CD8-positive, alpha-beta memory T cell (primary cell): ENCODE measurements at places on chromosomes 11 and 22.
A peak's percentile ranks its signal among the peaks of the same experiment; 100 is the strongest.

DNA sequence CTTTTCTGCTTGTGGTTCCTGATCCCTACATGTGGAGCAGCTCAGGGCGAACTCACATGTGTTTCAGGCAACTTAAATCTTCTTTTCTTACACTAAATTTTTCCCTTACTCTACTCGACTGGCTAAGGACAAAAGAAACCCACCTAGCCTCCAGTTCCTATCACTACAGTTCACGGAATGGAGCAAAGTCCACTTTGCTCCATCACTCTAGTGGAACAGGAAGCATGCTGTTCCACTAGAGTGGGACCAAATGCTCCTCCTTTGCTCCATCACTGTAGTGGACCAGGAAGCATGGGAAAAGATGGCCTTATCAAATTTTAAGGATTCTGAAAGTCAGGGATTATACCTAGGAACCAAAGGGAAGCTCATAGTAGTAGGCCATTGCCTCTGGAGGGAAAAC lies 36.1 kb downstream of the PDE3B start:
- DNase-seq = no peak

DNA sequence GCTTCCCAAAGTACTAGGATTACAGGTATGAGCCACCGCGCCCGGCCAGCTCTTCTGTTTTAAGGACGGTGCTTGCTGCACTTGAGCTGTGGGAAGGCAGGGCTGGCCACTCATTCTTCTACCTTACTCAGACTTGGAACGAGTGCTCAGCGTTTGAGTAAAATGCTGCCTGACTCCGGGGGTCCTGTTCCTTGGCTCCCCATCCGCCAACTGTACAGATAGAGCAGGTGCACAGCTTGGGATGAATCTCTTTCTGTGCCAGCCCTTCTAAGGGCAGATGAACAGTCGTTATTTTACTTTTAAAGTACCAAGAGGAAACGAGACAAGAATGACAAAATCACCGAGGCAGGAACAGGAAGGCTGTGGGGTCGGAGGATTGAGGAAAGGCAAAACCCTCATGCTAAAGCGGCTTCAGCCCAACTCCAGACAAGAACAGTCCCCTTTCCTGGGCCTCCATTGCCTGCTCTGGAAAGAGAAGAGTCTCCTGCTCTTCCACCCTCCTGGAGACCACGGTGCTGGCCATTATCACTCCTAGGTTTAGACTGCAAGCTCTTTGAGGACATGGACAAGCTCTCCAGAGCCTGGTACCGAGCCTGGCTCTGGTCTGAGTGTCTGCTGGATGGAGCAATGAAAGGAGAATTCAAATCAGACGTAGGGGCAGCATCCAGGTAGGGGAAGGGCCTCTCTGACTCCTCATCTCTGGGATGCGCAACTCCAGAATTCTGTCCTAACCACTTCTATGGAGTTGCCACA lies 1.1 kb upstream of the SUN2 start:
- no peak for DNase-seq

GRCh38 chr11:110294509-110294908 lies 1.9 kb downstream of the RDX start:
- DNase-seq = no peak

DNA sequence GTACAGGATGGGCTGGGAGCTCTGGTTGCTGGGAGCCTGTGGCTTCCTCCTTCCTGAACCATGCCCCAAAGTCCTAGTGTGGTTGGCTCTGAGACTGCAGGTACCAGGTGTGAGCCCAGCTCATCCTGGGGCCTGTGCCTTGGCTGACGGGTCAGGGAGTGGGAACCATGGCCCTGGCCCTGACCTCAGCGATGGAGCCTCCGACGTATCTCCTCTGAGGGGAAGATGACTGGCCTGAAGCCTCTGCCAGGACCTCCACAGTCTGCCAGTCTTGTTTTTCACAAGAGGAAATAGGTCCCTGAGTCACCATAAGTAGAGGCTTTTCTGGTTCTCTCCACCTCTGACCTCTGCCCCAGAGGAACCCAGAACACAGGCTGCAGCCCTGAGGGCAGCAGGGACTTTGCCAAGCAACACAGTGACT lies 3.4 kb downstream of the RCE1 start:
- DNase-seq = no peak

DNA sequence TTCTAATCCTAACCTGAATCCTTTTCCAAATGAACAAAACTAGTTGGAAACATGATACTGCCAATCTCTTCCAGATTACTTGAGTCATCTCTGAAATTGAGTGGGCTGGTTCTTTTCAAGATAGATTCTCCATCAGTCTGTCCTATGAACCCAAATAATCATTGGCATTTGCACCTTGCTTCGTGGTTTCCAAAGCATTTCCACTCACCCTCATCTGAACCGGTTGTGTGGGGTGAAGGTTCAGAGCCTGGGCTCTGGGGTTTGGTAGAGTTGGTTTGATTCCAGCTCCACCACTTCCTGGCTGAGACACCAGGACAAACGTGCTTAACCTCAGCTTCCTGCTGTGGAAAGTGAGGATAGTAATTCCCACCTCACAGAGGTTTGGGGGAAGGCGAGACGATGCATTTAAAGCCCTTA lies 206.4 kb upstream of the E2F8 start:
- DNase-seq = no peak

DNA sequence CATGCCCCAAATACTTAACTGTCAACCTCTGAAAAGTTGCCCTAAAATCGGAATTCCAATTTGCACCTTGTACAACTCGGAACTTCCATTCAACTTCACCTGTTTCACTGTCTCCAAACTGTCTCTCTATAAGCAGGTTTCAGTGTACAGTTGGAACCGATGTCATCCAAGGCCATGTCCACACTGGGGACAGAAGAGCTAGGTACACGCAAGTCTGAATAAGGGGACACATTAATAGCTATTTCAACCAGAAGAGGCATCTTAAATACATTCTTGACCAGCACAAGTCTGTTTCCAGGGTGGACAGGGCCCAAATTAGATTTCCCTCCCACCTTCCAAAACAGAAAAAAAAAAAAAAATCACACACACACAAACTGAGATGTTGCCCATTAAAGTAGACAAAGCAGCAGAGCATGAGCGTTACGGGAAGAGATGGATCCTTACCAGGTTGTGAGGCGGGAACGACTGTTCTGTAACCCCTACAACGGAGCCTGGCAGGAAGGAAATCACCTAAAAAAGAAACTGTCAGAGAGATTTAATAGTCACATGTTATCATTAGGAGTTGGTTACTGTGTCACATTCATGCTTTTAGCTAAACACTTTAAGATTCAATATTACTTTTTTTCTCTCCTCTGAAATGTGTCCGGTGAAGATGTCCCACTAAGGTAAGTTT lies 1.7 kb downstream of the CREBZF start:
- peak; percentile 35 for DNase-seq

DNA sequence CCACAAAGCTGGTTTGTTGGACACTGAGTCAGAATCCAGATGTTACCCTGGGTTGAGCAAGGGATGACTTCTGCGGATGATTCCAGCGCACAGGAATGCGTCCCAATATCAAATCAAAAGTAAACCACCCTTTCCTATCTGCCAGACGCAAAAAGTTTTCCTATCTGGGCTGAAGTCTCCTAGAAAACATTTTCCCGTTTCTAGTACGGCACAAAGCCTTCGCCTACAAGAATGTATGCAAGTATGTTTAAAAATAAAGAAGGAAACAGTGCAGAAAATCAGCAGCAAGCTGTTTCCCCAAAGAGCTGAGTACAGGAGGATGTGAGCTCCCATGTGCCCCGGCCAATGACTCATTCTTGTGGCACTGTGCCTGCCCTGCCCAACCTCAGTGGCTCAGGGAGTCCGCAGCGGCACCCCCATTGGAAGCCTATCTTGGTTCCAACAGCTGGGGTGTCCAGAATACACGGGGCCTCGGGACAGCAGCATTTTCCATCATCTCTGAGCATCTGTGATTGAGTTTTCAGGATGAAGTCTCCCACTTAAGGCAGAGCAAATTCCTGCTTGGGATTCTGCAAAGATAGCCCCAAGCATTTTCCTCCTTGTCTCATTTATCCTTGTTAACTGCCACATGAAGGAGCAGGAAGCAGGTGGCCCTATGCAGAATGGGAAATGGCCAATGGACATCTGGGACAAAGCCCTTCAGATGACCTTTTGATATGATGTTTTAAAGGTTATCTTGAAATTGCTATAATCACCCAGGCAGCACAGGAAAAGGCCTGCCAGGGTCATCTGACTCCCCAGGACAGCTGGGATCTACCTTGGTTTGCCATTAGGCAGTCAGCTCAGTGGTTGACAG lies 17.5 kb downstream of the KCNJ5 start:
- DNase-seq = no peak

- no peak for DNase-seq
Measured at GRCh38 chr11:38456371-38456770, 1858.3 kb upstream of the RAG2 start.
